Neuronal stem cell (in vitro differentiated cells): ENCODE measurements at places on chromosomes 7 and 10.

DNA sequence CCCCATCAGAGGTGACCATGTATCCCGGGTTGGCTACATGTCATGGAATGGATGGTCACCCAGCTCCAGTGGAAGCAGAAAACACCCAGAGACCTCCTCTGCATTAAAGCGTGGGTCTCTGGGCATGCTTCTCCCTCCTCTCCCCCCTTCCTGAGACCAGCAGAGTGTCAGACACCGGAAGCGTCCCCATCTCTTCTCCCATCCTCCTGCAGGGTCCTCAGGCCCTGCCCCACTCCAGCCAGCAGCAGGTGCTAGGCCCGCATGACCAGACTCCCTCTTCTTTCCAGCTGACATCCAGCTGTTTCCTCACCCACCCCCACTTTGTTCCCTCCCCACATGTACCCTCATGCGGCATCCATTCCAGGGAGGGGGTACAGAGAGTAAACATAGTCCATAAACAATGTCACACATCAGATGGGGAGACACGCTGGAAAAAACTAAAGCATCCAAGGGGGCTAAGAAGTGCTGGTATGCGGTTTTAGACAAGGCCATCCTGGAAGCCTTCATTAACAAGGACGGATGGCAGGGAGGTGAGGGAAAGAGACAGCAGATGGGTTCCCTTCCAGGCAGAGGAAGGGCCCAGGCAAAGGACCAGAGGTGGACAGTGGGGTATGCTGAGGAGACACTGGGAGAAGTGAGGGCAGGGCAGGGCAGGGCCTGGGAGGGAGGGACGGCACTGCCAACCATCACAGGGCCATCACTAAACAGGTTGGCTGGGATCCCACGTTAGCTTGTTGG is 12.5 kb upstream of the SLC18A3 start:
- DNase-seq, result no peak
- no peaks in the 10 kb centered on the region for H3K27me3 ChIP-seq
- H3K4me1 ChIP-seq, result peaks cover 1% of the 10 kb centered on the region
- H3K4me3 ChIP-seq, result no peak overlapping the region

DNA sequence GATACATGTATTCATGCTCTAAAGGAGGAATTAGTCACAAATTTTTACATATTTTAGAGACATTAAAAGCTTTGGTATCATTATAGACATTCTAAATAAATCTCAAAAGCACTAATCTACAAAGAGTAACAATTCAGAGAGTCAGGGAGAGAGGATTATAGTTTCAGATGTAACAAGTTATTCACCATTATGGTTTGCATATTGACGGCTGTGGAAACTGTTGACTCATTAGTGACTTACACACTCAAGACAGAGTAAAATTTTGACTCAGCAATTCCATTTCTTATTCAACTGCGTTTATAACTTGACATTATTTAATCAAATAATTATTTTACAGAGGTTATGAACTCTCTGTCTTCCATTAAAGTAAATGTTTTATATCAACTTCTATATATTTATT is 95.4 kb upstream of the SEMA3C start:
- no peaks in the 10 kb centered on the region for H3K27me3 ChIP-seq
- H3K27ac ChIP-seq, result no peak overlapping the region
- H3K4me1 ChIP-seq, result no peaks in the 10 kb centered on the region

- no peak overlapping the region for H3K27ac ChIP-seq
- H3K36me3 ChIP-seq, result peaks cover 84% of the 10 kb centered on the region
- no peaks in the 10 kb centered on the region for H3K27me3 ChIP-seq
- H3K4me3 ChIP-seq, result no peak overlapping the region
- no peaks in the 10 kb centered on the region for H3K4me1 ChIP-seq
Observed at GRCh38 chr10:12241810-12242529, 46.0 kb downstream of the CDC123 start.

GRCh38 chr7:151125470-151125845 is 39.2 kb downstream of the AGAP3 start:
- H3K4me3 ChIP-seq, result no peak overlapping the region
- peak overlapping the region; percentile 92 for H3K27ac ChIP-seq
- no peaks in the 10 kb centered on the region for H3K27me3 ChIP-seq
- DNase-seq, result peak; percentile 82
- H3K36me3 ChIP-seq, result peaks cover 35% of the 10 kb centered on the region
- no peaks in the 10 kb centered on the region for H3K4me1 ChIP-seq

DNA sequence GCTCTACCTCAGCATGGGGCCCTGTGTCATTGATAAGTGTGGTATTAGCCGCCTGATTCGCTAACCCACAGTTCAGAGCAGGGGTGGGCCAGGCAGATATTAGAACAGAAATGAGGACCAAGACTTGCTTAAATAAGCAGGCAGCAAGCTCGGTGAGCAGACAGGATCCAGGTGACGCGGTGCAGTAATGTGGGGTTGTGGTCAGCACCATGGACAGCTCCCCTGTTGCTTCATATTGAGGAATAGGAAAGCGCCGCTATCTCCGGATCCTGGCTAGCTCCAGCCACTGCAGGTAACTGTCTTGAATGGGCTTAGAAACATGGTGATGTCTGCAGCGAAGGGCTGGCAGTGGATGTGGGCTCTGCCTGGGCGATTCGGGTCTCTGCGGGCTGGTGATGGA is 51.3 kb upstream of the GPR26 start:
- no peaks in the 10 kb centered on the region for H3K4me1 ChIP-seq
- no peaks in the 10 kb centered on the region for H3K36me3 ChIP-seq
- H3K4me3 ChIP-seq, result no peak overlapping the region
- DNase-seq, result peak; percentile 87
- H3K27ac ChIP-seq, result no peak overlapping the region

DNA sequence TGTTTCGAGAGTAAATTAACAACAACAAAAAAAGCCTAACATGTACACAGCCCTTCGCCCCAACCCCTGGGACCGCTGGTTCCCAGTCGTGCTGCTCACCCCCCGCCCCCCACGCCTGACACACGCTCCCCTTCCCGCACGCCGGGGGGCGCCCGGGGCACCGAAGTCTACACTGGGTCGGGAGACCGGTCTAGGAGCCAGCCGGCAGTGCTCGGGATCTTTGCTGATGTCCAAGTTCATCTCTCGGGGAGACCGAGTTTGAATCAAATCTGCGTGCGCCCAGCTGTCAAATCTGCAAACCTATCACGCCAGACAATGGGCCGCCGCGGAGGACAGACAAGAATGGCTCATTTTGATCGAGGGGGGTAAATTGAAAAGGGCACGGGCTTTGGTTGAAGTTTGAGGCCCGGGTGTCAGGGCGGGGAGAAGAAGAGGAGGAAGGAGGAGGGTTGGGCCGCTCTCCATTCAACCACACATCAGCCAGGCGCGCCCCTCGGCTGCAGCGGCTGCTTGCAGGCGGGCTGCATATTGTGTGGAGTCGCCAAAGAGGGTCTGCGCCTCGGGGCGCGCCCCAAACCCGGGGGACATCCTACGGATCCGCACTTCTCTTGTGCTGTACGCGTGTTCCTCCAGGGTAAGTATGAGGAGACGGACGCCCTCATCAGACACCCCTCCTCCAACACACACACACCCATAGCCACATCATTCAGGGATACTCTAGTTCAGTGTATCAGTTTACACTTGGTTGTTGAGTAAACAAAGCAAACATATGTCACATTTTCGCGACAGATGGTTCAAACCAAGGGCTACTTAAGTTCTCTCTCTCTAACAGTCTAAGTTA is 1.3 kb upstream of the GFRA1 start:
- peaks cover 7% of the 10 kb centered on the region for H3K4me1 ChIP-seq
- H3K36me3 ChIP-seq, result peaks cover 16% of the 10 kb centered on the region
- H3K4me3 ChIP-seq, result peak overlapping the region; percentile 88
- no peak overlapping the region for H3K27ac ChIP-seq
- DNase-seq, result peak; percentile 41

GRCh38 chr10:57162231-57162630 is 801.2 kb upstream of the ZWINT start:
- H3K27ac ChIP-seq, result no peak overlapping the region
- no peaks in the 10 kb centered on the region for H3K4me1 ChIP-seq
- H3K27me3 ChIP-seq, result no peaks in the 10 kb centered on the region

GRCh38 chr7:79287981-79288380 is 165.5 kb downstream of the MAGI2 start:
- no peak overlapping the region for H3K27ac ChIP-seq
- DNase-seq, result no peak
- no peaks in the 10 kb centered on the region for H3K36me3 ChIP-seq
- peaks cover 7% of the 10 kb centered on the region for H3K4me1 ChIP-seq

DNA sequence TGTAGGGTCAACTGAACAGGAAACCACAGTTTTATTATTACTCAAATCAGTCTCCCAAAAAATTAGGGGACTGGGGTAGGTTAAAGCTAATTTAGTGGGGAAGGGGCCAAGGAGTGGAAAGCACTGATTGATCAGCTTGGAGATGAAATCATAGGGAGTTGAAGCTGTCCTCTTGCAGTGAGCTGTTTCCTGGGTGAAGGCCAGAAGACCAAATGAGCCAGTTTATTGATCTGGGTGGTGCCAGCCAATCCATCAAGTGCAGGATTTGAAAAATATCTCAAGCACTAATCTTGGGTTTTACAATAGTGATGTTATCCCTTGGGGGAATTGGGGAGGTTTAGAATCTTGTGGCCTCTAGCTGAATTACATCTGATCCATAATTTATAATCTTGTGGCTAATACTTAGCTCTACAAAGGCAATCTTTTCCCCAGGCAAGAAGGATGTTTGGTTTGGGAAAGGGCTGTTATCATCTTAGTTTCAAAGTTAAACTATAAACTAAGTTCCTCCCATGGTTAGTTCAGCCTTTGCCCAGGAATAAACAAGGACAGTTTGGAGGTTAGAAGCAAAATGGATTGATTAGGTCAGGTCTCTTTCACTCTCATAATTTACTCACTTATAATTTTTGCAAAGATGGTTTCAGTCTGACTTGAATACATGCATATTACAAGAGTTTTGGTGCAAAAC is 773.5 kb downstream of the XPNPEP1 start:
- no peak for DNase-seq
- no peaks in the 10 kb centered on the region for H3K36me3 ChIP-seq
- no peak overlapping the region for H3K27ac ChIP-seq
- no peaks in the 10 kb centered on the region for H3K27me3 ChIP-seq

DNA sequence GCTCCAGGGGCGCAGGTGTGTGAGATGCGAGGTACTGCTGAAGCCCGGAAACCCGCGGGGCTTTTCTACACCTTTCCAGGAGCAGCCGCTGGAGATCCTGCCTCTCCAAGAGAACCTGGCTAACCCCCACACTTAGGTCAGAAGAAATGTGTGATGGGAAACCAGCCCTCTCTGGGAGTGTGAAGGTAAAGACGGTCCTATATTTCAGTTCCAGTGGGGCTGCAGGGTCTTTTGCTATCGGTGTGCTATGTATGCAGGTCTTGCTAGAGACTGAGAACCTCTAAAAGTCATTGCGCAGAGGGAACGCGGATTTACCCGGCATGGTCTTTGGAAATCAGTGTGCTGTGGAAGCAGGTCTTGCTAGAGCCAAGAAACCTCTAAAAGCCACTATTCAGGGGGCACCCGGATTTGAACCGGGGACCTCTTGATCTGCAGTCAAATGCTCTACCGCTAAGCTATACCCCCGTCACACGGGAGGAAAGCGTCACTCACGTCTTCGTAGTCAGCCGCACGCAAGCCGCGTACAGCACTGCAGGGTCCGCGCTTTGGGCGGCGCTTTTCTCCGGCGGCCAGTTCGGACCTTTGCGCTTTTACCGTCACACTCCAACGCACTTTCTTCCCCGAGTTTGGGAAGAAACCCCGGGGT is 46.0 kb downstream of the ZNF777 start:
- DNase-seq, result peak; percentile 73
- H3K36me3 ChIP-seq, result no peaks in the 10 kb centered on the region
- H3K27me3 ChIP-seq, result no peaks in the 10 kb centered on the region
- no peak overlapping the region for H3K27ac ChIP-seq

DNA sequence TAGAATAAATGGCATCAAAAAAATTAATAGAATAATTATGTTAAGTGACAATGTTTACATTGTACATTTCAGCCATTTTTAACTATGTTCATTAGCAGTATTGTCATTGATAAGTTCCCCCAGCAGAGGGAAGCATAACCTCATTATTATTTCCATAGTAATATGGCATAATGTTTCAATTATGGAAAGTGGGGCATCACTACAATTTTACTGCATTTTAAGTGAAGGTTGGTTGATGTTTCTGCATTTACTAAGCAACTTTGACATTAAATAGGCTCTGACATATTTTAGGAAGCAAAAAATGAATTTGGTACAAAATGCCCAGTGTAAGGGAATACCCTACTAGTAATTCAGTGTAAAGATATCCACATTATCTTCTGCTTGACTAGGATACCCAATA is 218.3 kb downstream of the SEMA3A start:
- no peak overlapping the region for H3K4me3 ChIP-seq
- H3K36me3 ChIP-seq, result peaks cover 2% of the 10 kb centered on the region
- peak; percentile 11 for DNase-seq
- H3K27ac ChIP-seq, result no peak overlapping the region
- no peaks in the 10 kb centered on the region for H3K4me1 ChIP-seq
- no peaks in the 10 kb centered on the region for H3K27me3 ChIP-seq
